Occipital lobe (tissue), 3 donors: ENCODE measurements at places on chromosomes 13 and 19.
A peak's percentile ranks its signal among the peaks of the same experiment; 100 is the strongest.

DNA sequence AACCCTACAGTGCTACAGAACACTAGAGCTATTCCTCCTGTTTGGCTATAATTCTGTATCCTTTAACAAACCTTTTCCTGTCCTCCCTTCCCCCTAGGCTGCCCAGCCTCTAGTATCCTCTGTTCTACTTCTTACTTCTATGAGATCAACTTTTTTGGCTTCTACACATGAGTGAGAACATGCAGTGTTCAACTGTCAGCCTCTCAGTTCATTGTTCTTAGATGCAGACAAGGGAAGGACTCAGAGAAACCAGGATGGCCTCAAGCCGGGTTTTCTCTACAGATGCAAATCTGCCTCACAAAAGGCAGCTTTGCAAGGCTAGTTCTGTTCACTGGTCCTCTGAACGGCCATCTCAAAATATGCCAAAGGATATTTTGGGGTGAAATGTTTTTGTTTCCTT, 18.4 kb downstream of the AMER2 start:
- no peak for DNase-seq

GRCh38 chr13:80038371-80038770, 302.6 kb downstream of the SPRY2 start:
- DNase-seq, result no peak

- DNase-seq, result no peak
Measured at GRCh38 chr13:88602786-88603777, 931.9 kb downstream of the SLITRK5 start.

DNA sequence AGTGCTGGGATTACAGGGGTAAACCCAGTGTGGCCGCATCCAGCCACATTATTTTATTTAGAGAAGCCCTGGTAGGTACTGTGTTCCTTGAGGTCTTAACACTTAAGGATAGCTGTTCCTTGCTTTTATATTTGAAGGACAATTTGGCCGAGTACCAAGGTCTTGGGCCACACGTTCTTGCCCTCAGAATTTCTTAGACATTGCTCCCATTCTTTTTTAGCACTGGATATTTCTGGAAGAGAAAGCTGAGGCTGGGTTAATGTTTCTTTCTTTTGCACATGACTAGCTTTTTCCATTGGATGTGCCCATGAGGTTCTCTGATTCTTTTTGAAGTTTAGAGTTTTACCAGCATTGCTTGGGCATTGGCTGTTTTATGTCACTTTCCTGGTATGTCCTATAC, 5.5 kb upstream of the RNF113B start:
- DNase-seq, result no peak

DNA sequence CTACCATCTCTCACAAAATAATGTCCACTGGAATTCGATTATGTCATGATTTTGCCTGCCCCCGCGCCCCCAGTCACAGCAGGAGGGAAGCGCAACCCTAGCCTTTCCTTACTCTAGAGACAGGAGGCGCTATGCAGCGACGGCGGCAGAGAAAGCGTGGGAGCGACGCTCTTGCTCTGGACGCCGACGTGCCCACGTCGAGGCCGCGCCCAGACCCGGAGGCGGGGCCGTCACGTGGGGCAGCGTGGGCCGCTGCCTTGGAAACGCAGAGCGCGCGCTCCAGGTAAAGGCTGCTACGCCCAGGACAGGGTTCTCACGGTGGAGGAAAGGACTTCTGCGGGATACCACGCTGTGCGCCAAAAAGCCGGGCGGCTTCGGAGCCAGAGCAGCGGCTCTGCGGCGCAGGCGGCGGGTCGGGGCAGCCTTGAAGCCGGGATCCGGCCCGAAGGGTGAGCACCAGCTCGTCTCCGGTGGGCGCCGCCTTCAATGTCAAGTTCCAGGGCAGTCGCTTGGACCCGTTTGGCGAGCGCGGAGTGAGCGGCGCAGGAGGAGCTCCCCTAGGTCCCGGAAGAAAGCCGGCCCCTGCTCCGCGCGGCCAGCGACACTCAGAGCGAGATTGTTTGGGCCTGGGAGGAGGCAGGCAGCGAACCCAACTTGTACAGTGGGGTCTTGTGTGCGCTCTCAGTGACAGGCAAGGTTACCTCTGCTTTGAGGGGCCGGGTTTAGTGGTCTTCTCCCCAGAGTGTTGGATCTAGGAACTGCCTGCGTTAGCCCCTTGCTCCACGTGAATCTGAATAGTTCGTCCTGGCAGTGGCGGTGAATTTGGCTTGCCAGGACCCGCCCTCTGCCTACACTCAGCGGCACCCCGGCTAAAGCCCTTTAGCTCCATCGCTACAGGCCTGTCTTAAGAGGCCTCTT, 121.7 kb downstream of the MRPL57 start:
- peak; percentile 78 for DNase-seq

DNA sequence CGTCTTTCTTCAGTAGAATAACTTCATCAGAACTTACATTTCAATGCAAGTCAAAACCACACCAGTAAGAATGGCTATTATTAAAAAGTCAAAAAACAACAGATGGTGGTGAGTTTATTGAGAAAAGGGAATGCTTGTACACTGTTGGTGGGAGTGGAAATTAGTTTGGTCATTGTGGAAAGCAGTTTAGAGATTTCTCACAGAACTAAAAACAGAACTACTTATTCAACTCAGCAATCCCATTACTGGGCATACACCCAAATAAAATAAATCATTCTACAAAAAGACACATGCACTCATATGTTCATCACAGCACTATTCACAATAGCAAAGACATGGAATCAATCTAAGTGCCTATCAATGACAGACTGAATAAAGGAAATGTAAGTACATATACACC, 231.2 kb downstream of the NHLRC3 start:
- DNase-seq, result no peak

DNA sequence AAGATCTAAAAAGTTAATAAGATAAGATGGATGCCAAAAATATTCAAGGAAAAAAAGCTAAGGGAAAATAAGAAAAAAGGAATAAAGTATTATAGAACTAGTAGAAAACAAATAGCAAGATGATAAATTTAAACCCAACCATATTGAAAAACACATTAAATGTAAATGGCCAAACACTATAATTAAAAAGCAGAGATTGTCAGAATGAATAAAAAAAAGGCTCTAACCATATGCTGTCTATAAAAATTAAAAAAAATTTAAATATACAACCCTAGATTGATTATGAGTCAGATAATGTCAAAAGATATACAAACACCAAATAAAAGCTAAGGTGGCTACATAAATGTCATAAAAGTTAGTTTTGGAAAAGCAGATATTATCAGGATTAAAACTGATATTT, 617.5 kb upstream of the SGCG start:
- no peak for DNase-seq

DNA sequence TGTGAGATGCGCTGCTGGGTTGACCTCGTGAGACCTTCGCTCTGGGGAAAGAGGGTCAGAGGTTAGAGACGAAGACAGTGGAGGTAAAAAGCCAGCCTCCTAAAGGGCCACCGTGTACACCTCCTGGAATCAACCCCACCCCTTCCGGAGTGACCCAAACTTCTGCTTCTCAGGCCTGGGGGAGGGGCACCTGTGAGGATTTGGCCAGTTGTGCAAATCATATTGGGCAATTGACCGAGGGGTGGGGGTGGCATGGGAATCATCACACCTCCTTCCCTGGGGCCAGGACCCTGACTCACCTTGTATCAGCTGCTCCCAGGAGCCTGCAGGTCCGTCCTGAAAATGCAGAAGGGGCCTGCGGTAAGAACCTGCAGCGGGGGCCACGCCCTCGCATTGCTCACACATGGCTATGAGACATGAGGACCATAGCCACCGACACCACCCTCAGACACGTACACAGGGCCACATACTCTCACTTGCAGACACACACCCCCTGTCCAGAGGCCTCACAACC, 2.8 kb downstream of the TNFSF14 start:
- no peak for DNase-seq

DNA sequence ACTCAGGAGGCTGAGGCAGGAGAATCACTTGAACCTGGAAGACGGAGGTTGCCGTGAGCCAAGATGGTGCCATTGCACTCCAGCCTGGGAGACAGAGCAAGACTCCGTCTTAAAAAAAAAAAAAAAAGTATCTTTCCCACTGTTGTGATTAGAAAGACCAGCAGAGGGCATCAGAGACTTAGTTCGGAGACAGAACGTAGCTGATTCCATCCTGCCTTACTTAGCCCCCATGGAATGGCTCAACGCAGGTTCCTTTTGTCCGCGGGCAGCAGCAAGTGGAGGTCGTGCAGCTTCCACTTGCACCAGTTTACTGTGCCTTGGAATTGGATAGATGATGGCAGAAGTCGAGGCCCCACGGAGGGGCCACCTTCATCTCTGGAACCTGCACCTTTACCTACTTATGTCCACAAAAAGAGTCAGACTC, 8.1 kb downstream of the TIMM29 start:
- DNase-seq, result no peak

DNA sequence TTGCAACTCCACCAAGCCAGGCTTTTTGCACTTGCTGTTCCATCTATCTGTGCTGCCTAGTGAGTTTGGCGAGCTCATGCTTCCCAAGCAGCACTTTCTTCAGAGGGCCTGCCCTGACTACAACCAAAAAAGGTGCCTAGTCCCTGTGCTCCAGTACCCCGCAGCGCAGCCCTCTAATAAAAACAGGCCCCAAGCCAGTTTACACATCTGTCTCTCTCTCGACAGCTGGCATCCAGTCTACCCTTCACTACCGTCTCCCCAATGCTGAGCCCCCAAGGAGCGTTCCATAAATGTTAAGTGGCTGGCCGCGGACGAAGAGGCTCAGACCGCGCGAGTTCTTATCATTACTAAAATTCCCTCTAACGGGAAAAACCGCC, 512 bp downstream of the MED4 start:
- DNase-seq, result no peak

- no peak for DNase-seq
Measured at GRCh38 chr13:30735872-30736175, 481 bp downstream of the ALOX5AP start.

DNA sequence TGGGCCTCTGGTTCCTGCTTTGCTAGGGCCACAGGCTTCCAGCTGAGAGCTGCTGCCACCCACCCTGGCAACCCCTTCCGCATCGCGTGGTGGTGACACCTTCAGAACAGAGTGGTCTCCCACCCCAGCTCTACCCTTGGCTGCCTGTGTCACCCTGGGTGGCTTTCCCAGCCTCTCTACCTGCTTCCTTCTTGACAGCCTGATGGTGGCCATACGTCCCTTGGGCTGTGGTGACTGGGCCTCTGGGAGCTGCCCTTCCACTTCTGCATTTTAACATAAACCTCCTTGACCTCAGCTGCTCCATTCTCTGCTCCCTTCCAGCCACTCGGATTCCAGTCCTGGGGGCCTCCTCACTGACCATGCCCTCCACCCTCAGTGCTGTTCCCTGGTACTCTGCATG, 17.0 kb downstream of the PAK4 start:
- no peak for DNase-seq

- no peak for DNase-seq
Measured at GRCh38 chr13:48642061-48642460, 11.7 kb upstream of the CYSLTR2 start.

- no peak for DNase-seq
Measured at GRCh38 chr19:46976845-46977320, 42.8 kb upstream of the NPAS1 start.

- no peak for DNase-seq
Measured at GRCh38 chr13:73598020-73598712, 536.0 kb downstream of the KLF12 start.

DNA sequence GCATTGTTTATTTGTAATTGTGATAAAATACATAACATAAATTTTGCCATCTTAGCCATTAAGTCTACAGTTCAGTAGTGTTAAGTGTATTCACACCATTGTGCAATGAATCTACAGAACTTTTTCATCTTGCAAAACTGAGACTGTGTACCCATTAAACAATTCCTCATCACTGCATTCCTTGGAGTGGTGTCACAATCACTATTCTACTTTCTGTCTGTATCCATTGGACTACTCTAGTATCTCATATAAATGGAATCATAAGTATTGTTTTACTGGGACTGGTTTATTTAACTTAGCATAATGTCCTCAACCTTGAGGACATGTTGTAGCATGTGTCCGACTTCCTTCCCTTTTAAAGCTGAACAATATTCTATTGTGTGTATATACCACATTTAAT, 36.8 kb downstream of the UFM1 start:
- no peak for DNase-seq

- no peak for DNase-seq
Measured at GRCh38 chr13:75798353-75799255, 162.5 kb downstream of the LMO7 start.

GRCh38 chr13:67101730-67102467, 128.2 kb downstream of the PCDH9 start:
- no peak for DNase-seq

- DNase-seq, result no peak
Measured at GRCh38 chr19:15671891-15672579, 852 bp upstream of the CYP4F12 start.

- no peak for DNase-seq
Measured at GRCh38 chr13:21825801-21826200, 154.9 kb downstream of the FGF9 start.

- DNase-seq, result no peak
Measured at GRCh38 chr19:46303691-46304397, 7.0 kb downstream of the HIF3A start.

DNA sequence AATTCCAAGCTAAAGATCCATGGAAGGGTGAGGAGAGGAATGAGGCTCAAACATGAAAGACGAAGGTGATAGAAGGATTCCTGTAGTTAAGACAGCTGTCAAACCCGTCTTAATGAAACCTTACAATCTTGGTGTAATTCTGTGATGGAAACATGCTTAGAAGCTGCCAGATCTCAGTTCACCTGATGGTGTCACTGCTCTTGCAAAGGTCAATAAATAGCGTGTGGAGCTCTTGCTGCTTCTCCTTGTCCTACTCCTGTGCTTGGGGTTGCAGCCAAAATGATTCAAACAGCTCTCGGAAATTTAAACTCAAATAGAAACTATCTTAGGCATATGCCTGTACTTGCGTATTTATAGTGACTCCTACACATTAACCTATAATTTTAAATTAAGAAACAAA, 1705.0 kb downstream of the OLFM4 start:
- no peak for DNase-seq

- no peak for DNase-seq
Measured at GRCh38 chr19:5929625-5930024, 15.6 kb downstream of the CAPS start.

DNA sequence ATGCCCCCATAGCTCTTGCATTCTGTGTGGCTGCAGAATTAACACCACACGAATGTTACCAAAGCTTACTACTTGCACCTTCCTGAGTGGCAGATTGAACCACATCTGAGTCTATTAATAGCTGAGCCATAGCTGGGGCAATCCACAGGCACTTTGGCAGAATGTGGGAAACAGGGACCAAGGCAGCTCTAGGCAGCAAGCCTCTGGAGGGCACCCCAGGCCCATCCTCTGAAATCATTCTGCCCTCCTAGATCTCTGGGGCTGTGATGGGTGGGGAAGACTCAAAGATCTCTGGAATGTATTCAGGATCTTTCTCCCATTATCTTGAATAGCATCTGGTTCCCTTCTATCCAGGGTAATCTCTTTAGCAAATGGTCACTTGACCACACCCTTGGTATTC, 139.3 kb downstream of the TNFRSF19 start:
- no peak for DNase-seq

- no peak for DNase-seq
Measured at GRCh38 chr13:47168066-47168465, 271.2 kb upstream of the HTR2A start.

GRCh38 chr19:40416918-40417642, 3.9 kb upstream of the PRX start:
- no peak for DNase-seq
